ENCODE measurements at places on chromosomes 5 and 9.
A peak's percentile ranks its signal among the peaks of the same experiment; 100 is the strongest.

GRCh38 chr9:137192859-137193258 is 4.4 kb downstream of the SSNA1 start:
- no peak for DNase-seq

- no peak for DNase-seq
Measured at GRCh38 chr5:79107020-79107796, 4.4 kb upstream of the BHMT start.

DNA sequence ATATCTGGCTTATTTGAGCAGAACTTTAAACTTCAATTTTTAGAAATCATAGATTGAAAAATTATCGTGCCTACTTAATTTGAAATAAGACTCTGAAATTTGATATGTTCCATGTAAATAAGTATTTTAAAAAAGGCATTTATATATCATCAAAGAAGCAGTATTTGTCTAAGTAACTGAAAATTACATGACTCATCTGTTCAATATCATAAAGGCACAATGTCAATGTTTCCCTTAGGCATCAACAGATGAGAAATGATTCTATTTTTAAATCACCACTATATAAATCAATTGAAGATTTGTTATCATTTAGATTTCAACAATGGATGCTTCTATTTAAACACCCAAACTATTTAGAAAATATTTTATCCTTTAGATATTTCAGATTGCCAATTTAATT is 142.9 kb upstream of the POU5F2 start:
- DNase-seq, result no peak

DNA sequence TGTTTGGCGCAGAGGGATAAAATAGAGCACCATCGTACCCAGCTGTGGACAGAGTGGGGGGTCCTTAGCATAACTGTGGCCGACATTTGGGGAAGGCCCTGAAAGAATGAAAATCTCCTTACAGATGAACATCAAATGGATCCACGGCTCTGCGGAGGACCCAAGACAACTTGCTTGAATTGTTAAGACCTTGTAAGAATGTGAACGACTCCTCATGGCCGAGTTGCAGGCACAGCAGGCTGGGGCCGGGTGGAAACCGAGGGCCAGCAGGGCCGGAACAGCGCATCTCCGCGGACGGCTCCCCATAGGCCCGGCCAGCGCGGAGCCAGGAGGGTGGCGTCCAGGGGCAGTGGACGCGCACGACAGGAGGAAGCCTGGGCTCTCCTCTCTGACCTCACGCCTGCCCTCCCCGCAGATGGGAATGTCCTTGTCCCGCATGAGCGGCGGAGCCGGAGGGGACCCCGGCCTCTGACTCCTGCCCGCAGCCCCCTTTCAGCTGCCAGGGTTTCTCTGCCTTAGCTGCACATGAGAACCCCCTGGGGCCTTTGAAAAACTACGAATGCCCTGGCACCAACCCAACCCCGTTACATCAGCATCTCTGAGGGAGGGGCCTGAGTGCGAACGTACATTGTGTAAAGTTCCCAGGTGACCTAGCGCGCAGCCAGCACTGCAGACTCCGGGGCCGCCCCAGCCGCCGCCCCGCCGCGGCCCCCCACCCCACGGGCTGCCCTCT is 36.2 kb upstream of the PTCH1 start:
- no peak for DNase-seq

- peak; percentile 95 for DNase-seq
Measured at GRCh38 chr5:145925353-145925752, 11.0 kb upstream of the SH3RF2 start.

GRCh38 chr5:72156946-72157624 is 49.8 kb downstream of the MAP1B start:
- DNase-seq, result peak; percentile 19

GRCh38 chr5:87361536-87362213 is 51.1 kb downstream of the CCNH start:
- no peak for DNase-seq

DNA sequence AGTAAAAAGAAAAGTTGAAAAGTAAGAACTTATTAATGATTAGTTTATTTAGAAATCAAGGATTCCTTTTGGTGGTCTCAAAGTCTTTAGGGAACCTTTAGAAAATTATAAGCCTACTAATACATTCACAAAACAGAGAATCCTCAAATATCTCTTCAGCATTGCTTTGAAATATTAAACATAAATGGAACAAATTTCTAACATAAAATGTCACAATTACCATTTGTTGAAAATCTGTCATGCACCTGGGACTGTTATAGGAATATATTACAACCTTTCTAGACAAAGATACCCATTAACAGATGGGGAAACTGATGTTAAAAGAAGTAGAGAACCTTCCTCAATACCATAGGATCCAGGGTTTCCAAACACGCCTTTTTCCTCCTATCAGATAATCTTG is 83.2 kb downstream of the LHFPL2 start:
- DNase-seq, result no peak

DNA sequence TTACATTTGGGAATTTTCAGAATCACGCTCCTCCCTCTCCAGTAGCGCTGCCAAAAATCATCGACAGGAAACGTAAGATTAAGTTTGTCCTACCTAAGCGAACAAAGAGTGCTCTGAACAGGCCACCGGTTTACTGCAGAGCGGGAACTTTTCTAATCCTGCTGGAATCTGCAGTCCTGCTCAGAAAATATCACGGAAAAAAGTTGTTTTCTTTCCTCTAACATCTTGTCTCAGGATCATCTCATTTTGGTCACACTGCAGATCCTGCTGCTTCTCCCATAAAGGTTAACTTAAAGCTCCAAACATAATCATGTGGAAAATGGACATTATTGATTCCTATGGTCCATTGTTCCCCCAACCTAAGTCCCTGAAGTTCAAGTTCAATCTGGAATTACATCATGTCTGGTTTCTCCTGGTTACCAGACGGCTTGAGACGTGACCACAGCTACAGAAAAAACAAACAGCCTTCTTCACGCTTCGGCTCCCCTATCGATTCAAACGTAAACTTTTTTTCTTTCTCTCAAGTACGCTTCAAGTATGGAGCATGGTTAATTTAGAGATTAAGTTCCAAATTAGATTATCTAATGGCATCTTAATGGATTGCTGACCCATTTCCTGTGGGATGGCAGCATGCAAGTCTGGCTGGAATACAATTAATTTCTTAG is 217.6 kb downstream of the NFIB start:
- peak; percentile 61 for DNase-seq

DNA sequence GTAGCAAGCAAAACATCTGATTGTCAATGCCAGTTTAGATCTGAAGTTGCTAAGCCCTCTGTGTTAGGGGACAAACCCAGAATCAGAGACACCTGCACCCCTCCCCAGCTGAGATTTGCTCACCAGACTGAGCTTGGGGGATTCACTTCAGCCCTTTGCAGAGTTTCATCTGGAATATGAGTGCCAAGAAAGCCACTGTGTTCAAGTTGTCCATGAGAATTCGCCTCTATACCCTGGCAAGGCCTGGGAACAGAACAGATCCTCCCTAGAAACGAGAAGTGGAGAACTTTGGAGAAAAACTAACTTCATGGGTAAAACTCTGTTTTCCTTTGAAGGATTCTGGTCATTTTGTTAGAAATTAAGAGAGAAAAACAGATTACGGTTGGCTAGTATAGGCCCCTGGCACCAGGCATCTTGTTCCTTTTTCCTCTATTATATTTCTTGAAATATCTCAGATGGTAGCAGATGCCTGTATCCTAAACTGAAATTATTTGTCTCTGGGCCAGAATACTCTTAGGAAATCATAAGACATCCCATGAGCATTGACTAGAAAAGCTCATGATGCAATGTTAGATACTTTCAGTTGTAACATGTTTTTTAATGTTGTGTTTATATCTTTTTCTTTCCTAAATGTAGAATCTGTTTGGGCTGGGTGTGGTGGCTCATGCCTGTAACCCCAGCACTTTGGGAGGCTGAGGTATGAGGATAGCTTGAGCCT is 64.4 kb downstream of the SNX18 start:
- no peak for DNase-seq

GRCh38 chr9:85038061-85038460 is 368.5 kb downstream of the NTRK2 start:
- no peak for DNase-seq

- no peak for DNase-seq
Measured at GRCh38 chr9:16191191-16191590, 638.3 kb downstream of the CCDC171 start.

GRCh38 chr9:96777426-96777864 is 442 bp downstream of the ZNF510 start:
- DNase-seq, result no peak

GRCh38 chr5:107817951-107818350 is 147.2 kb upstream of the EFNA5 start:
- no peak for DNase-seq

DNA sequence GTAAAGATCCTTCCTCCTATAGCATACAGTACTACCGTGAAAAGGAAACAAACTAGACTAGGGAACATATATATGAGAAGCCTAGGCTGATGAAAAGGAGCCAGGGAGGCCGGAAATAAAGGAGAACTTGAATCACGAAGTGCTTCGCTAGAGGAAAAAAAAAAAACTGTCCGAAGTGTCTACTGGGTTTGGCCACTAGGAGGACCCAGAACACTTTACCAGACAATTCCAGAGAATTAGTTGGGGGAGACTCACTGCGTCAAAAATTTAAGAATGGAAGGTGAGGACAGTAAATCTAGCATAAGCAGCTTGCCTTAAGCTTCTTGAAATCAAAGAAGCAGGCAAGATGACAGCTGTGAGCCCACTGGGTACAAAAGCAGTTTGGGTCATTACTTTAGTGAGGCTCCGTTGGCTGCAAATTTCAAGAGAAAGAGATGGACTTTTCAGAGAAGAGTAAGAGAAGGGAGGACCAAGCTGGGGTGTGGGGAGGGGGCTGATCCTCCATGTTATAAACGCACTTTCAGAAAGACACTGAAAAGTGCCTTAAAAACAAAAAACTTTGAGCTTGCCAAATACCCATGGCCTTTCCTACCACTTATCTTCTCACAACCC is 47.4 kb downstream of the P4HA2 start:
- peak; percentile 35 for DNase-seq

DNA sequence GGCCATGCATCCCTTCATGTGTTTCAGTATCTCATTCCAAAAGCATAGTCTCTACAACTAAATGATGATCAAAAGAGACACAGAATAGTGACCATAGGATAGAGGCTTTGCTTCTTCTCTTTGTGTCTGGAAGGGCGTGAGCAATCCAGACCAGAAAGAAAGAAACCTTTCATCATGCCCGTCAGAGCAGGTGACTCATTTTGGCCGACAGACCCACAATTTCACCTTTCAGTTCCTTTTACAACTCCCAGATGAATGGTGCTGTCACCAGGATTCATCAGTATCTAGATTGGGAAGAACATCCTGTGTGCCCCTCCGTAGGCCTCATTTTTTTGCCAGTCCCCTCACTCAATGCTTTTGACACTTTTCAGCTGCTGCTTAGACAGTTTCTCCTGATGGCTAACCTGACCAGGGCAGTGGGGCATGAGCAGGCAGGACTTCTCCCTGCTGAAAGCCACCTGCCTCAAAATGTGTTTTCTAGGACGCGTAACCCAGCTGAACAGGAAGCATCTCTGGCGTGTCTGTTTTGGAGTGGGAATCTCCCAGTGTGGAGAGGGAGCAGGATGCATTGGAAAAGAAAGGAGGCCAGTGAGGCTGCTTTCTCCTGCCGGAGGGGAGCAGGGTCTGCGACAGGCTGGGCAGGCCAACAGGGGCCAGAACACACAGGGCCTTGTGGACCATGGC is 21.2 kb downstream of the ABLIM3 start:
- peak; percentile 56 for DNase-seq

DNA sequence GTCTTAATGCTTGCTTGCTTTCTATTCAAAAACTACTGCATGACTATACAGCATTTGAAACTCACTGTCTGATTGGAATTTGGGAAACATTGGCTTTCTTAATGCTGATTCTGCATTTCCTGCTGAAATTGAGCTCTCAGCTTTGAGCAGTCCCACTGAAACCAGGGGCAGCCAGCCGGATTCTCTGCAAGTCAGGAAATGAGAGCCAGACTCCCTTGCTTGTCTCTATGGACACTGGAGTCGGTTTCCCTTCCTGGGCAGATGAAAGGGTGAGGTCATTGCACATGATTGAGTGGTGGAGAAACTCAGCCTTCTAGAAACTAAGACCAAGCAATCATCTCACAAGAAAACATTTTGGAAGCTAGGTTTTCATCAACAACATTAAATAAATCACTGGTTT is 119.7 kb upstream of the SPATA31C2 start:
- DNase-seq, result peak; percentile 86

- no peak for DNase-seq
Measured at GRCh38 chr9:74317235-74317634, 179.9 kb upstream of the RORB start.

DNA sequence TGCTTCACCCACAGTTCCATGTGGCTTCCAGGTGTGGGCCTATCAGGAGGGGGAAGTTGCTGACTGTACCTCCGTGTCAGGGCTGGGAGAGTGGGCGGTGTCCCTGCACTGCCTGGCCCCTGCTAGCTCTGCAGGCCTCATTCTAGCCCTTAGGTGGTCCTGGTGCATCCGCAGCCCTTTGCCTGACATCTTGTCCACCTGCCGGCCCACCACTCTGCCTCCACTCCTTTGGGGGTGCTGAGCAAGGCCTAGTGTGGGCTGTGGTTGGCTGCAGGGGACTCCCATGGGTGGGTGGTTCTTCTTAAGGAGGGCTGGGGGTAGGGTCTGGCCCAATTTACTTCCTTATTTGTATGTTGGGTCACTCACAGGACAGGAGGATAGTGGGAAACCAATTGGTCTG is 66.9 kb downstream of the HSPA4 start:
- DNase-seq, result no peak

DNA sequence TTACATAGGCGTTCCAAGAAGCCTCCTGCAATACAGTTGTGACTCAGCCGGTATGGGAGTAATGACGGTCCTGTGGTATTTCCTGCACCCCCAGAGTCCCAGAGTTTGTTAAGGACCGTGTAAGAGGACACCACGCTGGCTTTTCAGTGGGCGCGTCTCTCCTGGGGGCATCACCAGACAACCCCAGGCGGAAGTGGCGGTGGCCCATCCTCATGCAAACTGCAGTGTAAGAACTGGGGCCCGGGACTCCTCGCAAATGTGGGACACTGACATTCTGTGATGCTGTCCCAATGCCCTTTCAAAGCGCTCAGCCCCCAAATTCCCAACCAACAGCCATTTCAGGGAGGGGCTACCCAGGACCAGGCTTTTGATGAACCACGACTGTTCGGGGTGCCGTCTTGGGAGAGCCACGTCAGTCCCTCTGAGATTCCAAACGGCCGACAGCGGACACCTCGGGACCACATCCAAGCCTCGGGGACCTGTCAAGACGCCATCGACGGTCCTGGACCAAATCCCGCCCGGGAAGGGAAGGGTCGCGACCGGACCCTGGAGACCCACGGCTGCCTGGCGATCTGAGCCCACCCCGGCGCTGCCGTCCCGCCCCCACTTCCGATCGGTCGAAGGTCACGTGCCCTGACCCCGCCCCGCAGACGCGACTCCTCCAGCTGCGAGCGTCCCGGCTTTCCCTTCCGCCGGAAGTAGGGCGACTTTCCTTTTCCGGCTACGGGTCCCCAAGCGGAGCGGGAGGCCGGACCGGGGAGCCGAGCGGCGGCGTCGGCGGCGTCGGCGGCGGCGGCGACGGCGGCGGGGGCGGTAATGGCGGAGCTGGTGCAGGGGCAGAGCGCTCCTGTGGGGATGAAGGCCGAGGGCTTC is at the start of gene FUBP3:
FUBP3 (plus strand) TSS at position 713 of the 873 bp plus-strand sequence; CDS start at position 817, 104 bp downstream.
- DNase-seq, result peak; percentile 76

GRCh38 chr5:178770621-178771020 is 40.2 kb upstream of the ZNF354A start:
- DNase-seq, result no peak
